ENCODE measurements at places on chromosomes 1 and 21.

GRCh38 chr1:27616441-27616840, 12.5 kb upstream of the AHDC1 start:
- DNase-seq: no peak

DNA sequence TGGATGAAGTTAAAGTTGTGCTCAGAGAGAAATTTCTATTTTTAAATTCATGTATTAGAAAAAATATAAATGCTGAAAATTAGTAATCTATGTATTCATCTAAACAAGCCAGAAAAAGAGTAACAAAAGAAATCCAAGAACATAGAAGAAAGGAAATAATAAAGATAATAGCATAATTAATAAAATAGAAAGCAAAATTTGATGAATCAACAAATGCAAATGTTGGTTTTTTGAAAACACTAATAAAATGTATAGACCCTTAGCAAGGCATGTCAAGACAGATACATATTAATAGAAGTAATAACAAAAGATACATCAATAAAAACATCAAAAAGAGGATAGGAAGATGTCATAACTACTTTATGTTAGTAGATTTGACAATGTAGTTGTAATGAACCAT, 18.0 kb downstream of the F13B start:
- no peak for DNase-seq

- DNase-seq: no peak
Measured at GRCh38 chr21:44820851-44821250, 3.0 kb upstream of the SUMO3 start.

DNA sequence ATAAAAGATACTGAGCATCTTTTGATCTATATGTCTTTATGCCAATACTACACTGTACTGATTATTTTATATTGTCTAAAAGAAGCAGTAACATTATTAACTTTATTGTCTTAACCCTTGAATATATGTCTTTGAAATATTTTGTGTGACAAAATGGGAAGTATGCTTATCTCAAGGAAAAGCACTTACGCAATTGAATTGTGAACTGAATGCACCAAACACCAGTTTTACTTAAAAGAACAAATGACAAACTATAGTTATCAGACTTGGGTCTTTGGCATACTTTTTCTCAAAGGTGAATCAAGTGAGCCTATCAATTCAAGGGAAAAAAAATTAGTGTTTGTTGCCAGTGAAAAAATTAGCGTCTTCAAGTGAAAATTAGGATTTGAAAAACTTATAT, 9.2 kb upstream of the SLC6A9 start:
- no peak for DNase-seq

GRCh38 chr1:161175771-161176453, 1.4 kb downstream of the B4GALT3 start:
- no peak for DNase-seq

DNA sequence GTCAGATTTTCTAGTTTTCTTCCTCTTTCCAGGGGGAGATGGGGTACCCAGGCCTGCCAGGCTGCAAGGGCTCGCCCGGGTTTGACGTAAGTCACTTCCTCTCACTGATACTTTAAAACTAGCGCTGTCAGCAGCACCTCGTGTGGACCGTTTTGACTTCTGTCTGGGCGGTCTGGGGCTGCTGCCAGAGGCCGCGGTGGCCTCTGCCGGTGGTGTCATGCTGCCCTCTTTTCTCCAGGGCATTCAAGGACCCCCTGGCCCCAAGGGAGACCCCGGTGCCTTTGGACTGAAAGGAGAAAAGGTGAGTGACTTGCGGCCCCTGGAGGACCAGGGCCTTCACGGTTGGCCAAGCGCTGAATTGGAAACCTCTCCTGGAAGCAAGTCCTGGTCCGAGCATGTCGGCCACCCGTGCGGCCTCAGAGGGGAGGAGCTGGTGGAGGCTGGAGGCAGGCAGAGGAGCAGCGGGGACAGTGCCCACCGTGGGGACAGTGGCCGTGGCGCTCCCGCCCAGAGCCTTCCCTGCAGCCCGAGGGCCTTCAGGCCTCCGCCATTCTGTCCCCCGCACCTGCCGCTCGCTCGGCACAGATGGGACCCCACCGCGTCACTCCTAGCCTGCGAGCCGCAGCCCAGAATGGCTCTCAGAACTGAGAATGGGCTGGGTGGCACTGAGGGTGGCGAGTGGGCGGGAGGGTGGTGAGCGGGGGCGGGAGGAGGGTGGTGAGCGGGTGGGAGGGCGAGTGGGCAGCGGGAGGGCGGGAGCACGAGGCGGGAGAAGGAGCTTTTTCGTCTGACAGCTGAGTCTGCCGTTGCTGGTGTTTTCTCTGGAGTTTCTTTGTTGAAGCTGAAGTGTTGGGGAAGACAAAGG, 9.4 kb downstream of the COL6A1 start:
- DNase-seq: no peak

DNA sequence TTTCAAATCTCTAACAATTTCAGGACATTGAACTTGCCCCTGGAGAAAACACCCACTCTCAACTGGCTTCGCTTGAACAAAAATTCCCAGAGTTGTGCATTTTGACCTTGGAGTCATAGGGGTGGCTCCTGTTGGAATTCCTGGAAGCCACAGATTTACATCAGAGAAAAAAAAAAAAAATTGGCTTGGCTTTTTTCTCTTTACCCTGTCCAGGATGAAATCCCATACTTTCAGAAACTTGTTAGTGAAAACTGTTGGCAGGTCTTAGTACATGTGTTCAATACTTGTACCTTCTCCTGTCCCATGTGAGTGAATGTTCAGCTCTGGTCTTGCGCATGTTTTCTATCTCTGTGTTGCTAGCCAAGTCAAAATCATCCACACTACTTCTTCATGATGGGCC, 228.8 kb downstream of the TGFB2 start:
- no peak for DNase-seq

- DNase-seq: no peak
Measured at GRCh38 chr1:65341381-65341780, 32.0 kb downstream of the DNAJC6 start.

DNA sequence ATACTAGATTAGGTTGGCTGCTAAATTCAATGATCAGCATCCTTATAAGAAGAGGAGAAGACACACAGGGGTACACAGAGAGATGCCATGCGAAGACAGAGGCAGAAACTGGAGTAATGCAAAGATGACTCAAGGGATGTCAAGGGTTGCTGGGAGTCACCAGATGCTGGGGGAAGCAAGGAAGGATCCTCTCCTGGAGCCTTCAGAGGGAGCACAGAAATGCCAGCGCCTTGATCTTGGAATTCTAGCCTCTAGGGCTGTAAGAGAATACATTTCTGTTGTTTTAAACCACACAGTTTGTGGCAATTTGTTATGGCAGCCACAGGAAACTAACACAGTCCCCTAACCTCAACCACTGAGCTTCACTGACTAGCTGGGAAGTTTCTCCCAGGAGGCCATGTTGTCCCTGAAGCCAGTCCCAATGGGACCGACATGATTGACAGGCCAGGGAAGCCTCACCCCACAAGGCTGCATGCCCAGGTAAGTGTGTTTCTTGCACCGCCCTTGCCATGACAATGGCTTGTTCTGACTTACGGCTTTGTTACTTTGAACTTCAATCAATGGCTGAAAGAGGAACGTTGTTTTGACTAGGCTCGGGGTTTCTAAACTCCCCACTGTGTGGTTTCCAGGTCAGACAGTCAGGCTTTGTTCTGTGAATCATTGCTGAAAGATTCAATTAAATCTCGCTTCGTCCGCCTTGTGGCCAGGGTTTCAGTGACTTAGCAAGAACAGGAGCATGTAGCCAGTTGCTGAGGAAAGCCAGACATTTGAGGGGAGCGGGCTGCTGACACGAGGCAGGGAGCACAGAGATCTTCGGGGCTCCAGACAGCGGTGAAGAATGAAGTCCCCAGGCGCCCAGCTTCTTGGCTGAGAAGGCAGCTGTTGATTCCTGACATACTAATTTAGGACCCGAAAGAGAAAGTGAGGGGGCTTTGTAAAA, 62.3 kb downstream of the RUNX1 start:
- DNase-seq: no peak

DNA sequence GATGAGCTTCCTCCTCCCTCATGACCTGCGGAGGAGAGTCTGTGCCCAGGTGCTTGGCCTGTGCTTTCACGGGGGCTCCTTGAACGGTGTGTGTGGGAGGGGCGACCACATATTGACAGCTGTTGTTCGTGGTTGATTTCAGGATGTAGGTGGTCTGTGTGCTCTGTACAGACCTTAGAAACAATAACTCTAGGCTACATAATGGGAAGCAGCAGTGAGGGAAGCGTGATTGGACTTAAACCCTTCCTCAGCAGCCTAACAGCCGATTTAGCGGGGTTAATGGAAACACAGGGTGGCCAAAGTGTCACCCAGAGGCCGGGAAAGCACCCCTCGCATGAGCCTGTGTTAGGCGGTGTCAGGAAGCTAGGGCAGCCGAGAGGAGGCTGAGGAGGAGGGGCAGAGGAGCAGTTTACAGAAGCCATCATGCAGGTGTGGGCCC, 56.0 kb downstream of the TBCE start:
- no peak for DNase-seq

DNA sequence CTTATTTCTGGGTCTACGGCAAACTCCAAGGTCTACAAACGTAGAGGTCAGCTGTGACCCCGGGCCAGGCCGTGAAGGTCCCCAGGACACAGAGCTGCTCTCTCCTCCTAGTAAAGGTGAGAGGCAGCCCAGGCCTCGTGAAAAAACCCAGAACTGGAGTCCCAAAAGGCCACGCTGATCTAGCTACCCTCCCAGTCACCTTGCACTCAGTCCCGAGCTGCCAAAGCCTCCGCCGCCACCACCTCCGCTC, 125 bp downstream of the ATP5PF start:
- DNase-seq: no peak

DNA sequence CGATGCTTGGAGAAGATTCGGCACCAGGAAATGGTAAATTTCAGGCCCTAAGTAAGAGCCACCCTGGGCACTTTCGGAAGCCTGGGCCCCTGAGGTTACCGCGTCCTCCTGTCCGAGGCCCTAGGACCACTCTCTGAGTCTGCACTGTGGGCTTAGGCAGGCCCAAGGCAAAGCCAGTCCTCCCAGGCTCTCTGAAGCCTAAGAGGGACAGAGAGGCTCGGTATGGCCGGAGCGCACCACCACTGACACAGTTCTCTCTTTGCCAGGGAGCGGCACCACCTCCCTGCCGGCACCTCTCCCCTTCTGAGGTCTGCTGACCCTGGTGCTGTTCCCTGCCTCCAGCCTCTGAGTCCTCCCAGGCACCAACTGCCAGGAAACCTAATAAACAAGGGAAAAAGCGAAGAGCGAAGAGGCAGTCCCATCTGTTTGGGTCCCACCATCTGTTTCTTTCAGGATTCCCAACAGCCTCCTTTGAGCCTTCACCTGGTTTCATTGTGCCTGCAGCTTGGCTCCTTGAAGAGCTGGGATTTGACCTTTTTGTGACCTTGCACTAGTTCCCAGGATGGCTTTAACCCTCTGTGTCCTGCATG, 57.7 kb downstream of the VWA5B1 start:
- no peak for DNase-seq

GRCh38 chr1:198750081-198750480, 111.2 kb downstream of the PTPRC start:
- DNase-seq: no peak

DNA sequence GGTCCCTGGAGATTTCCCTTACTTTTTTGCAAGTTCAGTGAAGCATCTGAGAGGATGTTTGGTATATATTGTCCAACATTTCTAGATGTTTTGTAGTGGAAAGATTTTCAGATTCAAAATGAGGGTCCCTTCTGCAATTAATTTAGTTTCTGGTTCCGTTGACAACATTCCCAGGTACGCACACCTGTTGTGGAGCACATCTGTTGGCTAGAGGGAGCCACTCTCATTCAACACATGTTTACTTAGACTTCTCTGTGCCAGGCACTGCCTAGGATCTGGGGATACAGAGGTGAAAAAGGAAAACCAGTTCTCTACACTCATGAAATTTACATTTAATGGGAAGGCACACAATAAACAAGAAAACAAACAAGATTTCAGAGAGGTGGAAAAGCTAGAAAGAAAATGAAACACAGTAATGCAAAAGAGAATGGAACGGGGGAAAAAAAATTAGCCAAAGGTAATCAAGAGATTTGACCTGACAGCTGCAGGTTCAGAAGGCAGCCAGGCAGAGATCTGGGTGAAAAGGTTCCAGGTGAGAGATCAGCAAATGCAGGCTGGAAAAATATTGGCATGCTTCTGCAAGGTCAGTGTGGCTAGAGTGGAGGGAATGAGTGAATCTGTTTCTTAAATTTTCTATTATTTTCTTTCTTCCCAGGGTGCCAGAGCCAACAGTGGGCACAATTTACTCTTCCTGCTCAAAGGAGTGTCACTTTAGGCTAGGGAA, 48.4 kb upstream of the KAZN start:
- DNase-seq: no peak

DNA sequence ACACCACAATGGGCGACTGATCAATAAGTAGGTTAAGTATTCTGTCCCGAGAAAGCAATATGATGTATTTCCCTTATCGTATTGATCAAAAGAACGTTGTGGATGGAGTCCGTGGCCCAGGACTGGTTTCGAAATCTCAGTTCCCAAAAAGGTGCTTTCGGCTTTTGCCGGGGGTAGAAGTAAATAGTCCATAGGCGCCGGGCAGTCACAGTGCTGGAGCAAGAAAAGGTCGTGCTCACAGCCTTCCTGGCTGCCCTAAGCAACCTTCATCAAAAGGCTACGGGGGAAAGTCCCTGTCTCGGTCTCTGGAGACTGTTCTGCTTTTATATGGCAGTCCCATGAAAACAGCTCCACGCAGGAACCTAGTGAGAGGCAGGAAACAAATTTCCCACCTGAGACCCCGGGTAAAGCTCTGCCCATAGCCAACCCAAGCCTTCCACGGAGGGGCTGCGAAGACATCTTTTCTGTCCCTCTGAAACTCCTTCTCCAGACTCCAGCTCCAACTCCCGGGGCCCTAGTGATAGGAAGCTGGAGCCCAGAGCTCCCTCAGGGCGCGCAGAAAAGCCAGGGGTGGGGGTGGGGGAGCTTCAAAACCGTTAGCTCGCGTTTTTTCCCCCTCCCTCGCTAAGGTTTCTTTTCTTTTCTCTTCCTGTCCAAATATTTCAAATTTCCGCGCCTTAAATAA, 7.0 kb downstream of the CDKN2C start:
- peak; percentile 34 for DNase-seq

DNA sequence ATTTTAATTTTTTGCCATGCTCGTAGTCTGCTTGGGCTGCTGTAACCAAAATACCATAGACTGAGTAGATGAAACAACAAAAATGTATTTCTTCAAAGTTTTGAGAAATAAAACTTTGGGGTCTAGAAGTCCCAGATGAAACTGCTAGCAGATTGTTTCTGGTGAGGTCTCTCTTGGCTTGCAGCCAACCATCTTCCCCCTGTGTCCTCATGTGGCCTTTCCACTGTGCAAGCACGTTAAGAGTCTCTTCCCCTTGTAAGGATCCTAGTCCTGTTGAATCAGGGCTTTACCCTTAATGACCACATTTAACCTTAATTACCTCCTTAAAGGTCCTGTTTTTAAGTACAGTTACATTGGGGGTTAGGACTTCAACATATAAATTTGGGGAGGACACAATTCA, 86.6 kb downstream of the PTBP2 start:
- DNase-seq: no peak

DNA sequence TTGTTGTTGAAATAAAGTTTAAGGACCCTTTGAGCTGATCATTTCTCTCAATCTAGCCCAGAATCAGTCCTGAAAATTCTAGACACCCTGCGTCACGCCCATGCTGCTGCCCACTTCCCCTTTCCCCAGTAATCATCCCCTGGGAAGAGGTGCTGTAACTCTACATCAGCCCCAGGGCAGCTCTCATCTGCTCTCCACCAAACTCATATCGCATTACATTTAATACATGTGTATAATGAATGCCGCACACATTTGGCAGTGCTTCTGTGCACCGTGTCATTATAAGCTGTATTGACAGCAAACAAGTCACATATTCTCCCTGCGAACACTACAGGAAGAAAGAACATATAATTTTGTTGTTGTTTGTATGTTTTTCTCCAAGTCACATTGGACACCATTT, 539.7 kb upstream of the DAB1 start:
- DNase-seq: no peak

GRCh38 chr1:60185684-60186083, 112.1 kb upstream of the C1orf87 start:
- no peak for DNase-seq
